ELF-1 (cell line): ENCODE measurements at places on chromosomes 7 and 10.
A peak's percentile ranks its signal among the peaks of the same experiment; 100 is the strongest.

DNA sequence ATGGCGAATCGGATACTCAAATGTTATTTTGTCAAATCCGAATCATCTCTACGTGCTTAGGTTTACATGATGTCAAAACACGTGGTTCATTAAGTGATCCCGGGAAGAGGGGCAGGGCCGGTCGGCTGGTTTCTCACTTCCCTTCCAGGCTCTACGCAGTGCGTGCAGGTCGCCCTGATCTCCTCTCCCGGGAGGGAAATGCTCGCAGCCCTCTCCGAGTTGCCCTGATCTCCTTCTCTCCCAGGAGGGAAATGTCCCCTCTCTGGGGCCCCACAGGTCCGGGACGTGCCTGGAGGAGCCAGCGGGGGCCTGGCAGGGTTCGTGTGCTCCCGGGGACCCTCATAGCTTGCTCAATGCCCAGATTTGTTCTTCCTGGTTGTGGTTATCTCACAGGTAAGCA, 202.7 kb downstream of the DNAJB6 start:
- no peak for DNase-seq

GRCh38 chr10:37490266-37490665, 364.9 kb downstream of the ANKRD30A start:
- no peak for DNase-seq

DNA sequence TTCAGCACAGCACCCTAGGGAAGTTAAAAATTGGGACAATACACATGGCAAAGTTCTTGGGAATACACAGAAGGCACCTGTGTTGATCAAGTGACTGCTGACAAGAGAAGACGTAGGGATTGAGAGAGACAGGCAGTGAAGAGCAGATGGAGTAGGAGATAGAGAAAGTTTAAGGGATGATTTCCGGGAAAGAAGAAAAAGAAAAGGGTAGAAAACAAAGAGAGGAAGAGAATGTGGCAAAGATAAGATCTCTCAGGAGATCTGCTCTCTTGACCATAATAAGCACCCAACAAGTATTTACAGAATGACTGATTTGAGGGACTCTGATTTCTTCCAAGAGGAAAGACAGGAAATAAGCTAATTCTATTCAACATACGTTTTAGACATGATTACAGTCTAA, 15.1 kb upstream of the RALA start:
- DNase-seq = no peak

DNA sequence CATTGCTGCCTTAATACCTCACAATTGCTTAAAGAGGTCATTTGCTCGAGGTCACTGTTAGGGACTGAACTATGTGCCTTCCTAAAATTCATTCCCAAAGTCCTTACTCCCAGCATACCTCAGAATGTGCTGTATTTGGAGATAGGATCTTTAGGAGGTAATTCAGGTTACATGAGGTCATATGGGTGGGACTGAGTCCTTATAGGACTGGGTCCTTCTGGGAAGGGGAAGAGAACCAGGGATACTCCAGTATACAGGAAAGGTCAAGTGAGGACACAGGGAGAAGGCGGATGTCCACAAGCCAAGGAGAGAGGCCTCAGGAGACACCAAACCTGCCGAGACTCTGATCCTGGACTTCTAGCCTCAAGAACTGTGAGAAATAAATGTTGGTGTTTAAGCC, 253.3 kb downstream of the PRPF18 start:
- DNase-seq = no peak

GRCh38 chr10:79020015-79020491, 48.7 kb upstream of the ZMIZ1 start:
- DNase-seq = peak; percentile 79

GRCh38 chr10:48820231-48820630, 119.4 kb downstream of the LRRC18 start:
- no peak for DNase-seq

DNA sequence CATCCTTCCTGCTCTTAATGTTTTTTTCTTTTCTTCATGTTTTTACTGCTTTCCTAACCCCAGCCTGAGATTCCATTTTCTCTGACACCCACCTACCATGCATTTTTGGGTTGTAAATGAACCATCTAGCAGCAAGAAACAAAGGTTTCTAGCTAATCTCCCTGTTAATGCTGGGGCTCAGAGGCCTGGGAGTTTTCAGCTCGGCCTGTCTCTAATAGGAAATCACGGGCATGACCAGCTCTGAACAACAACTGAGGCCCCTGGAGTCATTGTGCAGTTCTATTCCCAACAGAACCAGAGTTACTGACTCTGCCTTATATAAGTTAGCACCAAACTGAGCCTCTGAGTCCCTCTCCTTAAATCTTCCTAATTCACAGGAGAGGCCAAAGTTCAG, 134.8 kb downstream of the CFAP58 start:
- no peak for DNase-seq

DNA sequence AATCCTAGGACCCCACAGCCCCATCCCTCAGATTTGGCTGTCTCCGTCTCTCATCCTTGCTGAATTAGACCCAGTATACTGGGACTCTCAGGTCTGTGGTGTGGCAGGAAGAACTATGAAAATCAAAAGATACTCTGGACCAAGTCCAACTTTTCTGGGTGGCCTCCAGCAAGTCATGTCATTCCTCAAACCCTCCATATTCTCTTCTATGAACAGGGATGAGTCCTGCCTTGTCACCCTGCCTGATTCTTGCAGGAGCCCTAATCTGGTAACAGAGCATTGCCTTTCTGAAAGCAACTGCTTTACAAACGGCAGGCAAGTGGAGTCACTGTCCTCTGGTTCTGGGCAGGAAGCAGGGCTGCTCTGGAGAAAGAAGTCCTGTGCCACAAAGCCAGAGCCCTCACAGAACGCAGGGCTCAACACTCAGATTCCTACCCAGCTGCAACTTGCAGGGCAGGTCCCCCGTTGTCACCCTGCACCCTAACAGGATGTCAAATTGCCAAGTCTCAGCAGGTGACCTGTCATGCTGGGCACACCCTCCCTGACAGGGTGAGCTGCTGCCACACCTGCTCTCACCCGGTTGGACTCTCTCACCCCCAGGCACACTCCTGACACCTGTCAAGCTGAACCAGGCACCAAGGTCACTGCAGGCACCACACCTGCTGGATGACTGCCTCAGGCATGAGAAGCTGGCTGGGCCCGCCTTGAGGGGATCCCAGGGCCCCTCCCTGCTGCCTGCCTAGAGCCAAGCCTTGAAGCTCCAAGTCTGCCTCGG, 227.7 kb downstream of the KCNMA1 start:
- DNase-seq = no peak

DNA sequence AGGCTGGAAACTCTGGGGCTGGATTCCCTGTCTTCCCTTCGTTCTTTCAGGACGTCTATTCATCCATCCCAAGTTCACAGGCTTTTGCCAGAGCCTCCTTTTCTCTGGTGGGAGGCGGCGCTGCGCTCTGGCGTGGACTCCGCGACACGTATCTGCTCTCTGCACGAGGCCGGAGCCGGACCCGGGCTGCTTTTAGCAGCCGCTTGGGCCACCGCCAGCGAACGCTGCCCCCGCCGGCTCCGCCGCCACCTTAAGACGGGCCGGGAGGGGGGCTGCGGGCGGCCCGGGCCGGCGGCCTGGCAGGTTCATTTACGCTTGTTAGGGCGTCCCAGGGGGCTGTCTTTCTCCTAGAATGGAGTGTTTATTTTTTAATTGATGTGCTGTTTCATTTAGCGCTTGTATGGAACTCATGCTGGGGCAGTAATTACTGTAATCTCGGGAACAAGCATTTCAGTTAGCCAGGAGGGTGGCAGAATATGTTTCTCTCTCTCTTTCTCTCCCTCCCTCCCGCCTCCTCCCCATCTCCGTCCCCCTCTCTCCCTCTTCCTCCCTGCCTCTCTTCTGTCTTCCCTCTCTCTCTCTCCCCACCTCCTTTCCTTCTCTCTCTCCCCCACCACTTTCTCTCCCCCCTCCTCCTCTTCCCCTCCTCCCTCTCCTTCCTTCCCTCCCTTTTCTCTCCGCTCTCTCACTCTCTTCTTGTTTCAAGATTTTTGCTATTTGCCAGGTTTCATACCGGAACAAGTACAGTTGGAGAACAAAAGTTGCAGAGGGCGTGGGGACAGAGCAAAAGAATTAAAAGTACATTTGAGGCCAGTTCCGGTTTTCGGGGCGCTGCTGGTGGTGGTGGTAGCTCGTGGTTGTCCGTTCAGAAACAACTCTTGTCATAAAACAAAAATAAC, 1.3 kb upstream of the FZD8 start:
- peak; percentile 84 for DNase-seq

GRCh38 chr10:58177362-58177947, 90.2 kb downstream of the IPMK start:
- no peak for DNase-seq
